ENCODE measurements at places on chromosomes 3 and 15. TPM values are rescaled to one million over a fixed set of nuclear protein-coding genes. Genes with fewer than 3 reads are reported as not detected.

DNA sequence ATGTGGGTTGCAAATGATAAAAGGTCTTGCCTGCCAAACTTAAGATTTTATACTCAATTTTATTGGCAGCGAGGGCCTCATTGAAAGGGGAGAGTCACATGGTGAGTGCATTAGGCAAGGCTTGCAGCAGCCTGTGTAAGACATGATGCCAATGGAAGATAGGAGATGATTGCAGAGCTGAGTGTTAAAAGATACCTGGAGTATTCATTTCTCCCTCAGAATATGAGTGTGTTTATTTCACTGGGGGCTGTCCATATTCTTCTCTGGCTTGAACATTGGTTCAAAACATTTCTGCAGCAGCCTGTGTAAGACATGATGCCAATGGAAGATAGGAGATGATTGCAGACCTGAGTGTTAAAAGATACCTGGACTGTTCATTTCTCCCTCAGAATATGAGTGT is 165.2 kb upstream of the NUDT16 start:
- DNase-seq: no peak

GRCh38 chr15:40334941-40335795 is 5.6 kb downstream of the CCDC9B start:
- DNase-seq: no peak

GRCh38 chr15:29934251-29934650 is 112.0 kb upstream of the TJP1 start:
- peak; percentile 72 for DNase-seq

DNA sequence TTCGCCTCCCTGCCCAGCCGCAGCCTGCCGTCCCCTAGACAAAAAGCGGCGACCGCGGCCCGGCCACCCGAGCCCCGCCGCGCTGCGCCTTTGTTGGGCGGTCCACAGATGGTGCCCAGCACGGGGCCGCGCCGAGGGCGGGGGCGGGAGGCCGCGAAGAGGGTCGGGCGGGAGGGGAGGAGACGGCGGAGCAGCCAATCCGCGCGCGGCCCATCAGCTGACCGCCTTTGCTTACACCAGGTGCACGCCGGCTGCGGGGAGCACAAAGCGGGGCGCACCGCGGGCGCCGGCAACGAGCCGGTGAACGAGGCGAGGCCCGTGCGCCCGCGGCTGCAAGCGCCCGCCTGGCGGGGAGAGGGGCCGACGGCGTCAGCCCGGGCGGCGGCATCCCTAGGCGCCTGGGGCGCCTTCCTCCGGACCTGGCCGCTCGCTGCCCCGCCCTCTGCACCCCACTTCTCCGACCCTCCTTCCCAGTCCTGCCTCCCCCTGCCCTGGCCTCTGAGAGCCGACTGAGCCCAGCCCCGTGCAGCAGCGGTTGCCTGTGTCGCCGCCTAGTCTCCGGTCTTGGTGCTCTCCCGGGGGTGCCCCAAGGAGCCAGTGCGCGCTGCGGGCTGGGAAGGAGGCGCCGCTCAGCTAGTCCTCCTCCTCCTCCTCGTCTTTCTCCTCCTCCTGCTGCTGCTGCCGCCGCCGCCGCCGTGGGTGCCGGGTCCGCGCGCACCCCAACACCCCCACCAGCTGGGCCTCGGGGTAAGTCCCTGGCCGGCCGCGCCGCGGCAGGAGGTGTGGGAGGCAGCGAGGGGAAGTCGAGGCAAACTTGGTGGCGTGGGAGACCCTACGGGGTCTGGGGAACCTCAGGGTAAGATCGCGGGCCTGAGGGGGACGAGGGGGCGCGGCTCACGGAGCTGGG is at the start of gene LRRN1:
LRRN1 (plus strand) TSS at position 259 of the 907 bp plus-strand sequence. CDS start 45,211 bp downstream, outside the sequence.
- peak; percentile 66 for DNase-seq

DNA sequence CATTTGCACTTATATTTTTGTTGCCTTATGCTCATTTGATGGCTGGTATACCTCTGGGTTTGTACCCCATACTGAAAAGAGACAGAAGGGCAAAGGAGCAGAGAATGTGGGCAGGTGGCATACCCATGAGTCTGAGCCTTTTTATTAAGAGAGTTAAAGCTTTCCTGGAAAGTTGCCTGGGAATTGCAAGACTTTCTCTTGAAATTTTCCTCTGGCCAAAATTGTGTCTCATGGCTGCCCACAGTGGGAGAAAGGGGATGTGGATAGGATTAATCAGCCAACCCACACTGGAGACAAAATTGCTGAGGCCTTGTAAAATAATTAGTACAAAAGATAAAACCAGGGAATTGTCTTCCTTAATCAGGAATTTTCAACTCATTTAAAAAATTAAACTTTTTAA is 8.2 kb upstream of the NMD3 start:
- peak; percentile 5 for DNase-seq

DNA sequence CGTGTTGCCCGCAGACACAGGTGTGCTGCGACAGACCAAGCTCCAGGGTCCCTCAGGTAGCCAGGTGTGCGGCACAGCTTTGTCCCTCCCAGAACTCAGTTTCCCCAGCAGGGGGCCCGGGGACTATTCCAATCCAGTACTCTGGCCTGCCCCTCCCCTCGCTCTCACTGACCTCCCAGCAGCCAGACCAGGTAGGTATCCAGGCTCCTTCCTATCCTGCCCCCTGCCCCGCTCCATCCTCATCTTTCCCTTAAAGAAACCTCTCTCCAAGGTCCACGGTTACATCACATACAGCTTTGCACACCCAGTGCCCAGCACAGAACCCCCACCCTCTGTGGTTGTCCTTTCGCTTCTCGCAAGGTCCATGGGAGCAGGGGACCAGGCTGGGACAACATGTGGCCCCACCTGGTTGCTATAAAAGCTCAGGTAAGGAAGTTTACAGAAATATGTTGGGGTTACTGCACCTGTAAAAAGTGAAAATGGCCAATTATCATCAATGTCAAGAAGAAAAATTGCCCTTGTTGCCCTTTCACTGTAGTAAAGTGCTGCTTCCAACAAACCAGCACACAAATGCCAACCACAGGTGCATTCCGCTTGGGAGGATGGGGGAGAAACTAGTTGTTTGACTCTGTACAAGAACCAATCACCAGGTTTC is 7.3 kb upstream of the CYP11A1 start:
- no peak for DNase-seq

DNA sequence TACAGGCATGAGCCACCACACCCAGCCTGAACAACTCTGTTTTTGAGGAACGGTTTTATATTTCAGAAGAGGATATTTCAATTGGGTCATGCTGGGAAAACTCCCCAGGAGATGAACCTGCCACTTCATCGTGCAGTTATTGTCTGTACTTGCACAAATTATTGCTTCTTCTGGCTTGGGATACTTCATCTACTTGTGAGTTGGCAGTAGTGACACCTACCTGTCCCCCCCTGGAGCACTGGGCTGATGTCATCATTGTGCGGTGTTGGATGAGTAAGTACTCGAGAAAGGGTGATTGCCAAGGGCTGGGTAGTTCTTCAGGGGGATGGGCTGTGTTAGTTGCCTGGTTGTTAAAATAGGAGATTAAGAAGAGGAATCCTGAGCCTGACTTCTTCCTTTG is 85.1 kb upstream of the SAMMSON start:
- DNase-seq: no peak

- DNase-seq: peak; percentile 93
Observed at GRCh38 chr3:105647047-105647446, 221.8 kb downstream of the CBLB start.

DNA sequence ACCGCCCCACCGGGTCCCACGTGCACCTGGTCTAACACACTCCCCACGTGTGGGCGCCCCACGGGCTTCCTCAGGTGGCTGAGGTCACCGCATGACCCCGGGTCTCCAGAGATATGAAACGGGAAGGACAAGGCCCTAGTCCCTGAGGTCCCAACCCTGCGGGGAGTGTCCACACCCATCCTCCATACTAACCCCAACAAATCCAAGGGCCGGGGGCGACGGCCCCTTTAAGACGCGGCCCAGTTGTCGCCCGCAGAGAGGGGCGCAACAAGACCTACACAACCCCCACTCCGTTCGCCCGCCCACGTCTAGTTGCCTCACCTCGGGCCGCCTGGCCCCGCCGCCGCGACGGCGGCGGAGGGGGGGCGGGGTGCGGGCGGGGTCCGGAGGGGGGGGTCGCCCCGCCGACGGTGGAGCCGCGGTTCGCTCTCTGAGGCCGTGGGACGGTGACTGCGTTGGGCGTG is 396 bp downstream of the INO80 start:
- peak; percentile 59 for DNase-seq

DNA sequence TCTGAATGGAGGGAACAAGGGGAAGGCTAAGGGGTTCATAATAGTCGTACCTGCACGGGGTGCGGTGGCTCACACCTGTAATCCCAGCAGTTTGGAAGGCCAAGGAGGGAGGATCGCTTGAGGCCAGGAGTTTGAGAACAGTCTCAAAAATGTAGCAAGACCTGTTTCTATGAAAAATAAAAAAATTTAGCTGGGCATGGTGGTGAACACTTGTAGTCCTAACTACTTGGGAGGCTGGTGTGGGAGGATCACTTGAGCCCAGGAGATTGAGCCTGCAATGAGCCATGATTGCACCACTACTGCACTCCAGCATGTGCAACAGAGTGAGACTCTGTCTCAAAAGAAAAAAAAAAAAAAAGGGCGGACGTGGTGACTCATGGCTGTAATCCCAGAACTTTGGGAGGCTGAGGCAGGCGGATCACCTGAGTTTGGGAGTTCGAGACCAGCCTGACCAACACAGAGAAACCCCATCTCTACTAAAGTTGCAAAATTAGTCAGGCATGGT is 17.9 kb upstream of the HDAC11 start:
- no peak for DNase-seq

DNA sequence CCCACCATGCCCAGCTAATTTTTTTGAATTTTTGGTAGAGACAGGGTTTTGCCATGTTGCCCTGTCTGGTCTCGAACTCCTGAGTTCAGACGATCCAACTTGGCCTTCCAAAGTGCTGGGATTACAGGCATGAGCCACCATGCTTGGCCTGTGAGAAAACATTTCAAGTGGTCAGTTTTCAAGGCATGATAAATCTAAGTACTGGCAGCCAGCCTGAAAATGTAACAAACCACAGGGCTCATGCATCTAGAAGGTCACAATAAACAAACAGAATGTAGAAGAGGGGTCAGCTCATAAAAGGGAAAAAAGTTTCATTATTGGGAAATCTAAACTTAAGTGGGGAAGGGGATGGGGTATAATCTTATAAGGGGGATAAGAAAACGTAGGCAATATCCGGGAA is 39.9 kb downstream of the PPCDC start:
- peak; percentile 79 for DNase-seq

- DNase-seq: no peak
Observed at GRCh38 chr3:188505151-188505550, 351.2 kb downstream of the LPP start.

DCLK3 gene
- total RNA-seq: under 0.01 TPM

All from fibroblast of lung (primary cell).